ENCODE measurements at places on chromosomes 2 and 18. TPM values are rescaled to one million over a fixed set of nuclear protein-coding genes. Genes with fewer than 3 reads are reported as not detected.

Gene LCLAT1
- total RNA-seq, result 17.6 TPM

Gene SLC9A4
- 0.15 TPM for total RNA-seq

GRCh38 chr18:45606007-45606406 lies 9.3 kb upstream of the SLC14A2 start:
- H3K4me1 ChIP-seq, result no peaks in the 10 kb centered on the region
- no peaks in the 10 kb centered on the region for H3K36me3 ChIP-seq
- H3K27me3 ChIP-seq, result peaks cover 16% of the 10 kb centered on the region
- no peak overlapping the region for H3K27ac ChIP-seq

- H3K27me3 ChIP-seq, result peaks cover 25% of the 10 kb centered on the region
- no peak overlapping the region for H3K27ac ChIP-seq
- H3K4me3 ChIP-seq, result no peak overlapping the region
- H3K4me1 ChIP-seq, result peaks cover 4% of the 10 kb centered on the region
- no peaks in the 10 kb centered on the region for H3K36me3 ChIP-seq
- DNase-seq, result no peak
Observed at GRCh38 chr2:46862514-46862913, 53.1 kb downstream of the MCFD2 start.

DNA sequence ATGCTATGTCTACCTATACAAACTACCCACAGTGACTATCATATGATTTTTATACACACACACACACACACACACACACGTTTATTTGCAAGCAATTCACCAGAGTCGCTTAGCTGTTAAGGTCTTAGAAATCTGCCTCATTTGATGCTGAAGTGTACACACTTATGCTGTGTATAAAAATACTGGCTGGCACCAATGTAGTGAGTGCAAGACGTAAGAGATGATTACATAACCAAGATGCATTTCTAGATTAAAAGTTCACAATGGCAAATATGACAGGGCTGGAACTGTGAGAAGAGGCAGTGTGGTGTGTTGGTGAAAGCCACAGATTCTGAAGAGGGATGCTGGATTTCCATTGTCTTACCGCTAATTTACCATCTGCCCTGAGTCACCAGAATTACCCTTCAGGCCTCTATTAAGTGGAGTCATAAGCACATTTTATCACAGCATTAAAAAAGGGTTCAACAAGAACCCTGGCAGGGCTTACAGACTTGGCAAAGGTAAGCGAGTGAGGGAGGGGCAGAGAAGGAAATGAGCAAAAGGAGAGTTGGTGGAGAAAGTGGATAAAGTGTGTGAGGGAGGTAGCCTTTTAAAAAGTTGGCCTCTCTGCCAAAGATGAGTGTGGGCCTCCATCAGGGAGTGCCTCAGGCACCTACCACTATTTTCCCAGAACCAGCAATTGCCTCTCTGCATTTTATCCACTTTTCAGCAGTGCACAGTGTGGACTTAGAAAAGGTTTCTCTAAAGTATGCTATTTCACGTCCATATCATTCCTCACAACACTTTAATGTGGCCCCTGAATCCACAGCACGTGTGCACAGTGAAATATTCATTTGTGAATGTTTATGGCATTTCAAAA lies 21.5 kb downstream of the MEIS1 start:
- no peaks in the 10 kb centered on the region for H3K36me3 ChIP-seq
- no peak for DNase-seq
- no peaks in the 10 kb centered on the region for H3K4me1 ChIP-seq
- H3K4me3 ChIP-seq, result no peak overlapping the region
- no peak overlapping the region for H3K27ac ChIP-seq
- H3K27me3 ChIP-seq, result no peaks in the 10 kb centered on the region

DNA sequence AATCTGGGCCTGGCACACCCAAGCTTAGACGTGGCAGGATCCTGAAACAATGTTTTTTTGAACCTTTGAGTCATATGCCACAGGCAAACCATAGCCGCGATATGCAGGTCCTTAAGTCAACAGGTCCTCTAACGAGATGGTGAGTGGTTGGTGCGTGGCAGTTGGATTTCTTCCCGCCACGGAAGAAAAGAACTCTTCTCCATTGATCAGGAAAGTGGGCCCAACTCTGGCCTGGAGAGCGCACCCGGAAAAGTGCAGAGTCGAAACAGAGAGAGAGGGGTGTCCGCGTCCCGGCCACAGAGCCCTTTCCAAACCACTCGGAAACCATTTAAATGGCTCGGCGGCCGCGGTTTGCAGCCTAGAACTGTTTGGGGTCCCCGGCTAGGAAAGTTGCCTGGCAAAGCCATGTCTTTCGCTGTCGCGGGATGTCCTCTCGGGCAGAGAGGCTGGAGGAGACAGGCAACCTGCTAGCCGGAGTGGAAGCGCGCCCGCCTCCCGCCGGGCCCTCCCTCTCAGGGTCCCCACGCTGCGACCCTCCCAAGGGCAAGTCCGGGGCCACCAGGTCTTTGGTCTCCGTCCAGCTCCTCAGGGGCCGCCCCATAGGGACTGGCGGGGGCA lies 777 bp downstream of the GALNT3 start:
- peaks cover 42% of the 10 kb centered on the region for H3K4me1 ChIP-seq
- H3K27me3 ChIP-seq, result peaks cover 3% of the 10 kb centered on the region
- peak; percentile 29 for DNase-seq
- H3K36me3 ChIP-seq, result peaks cover 28% of the 10 kb centered on the region
- peak overlapping the region; percentile 83 for H3K27ac ChIP-seq

Data from activated CD4-positive, alpha-beta memory T cell treated with anti-CD3 and anti-CD28 coated beads, Interleukin-2, amount 10 ng/mL, durations not matched to agents 7 days and 5 days (primary cell).